ENCODE measurements at places on chromosomes 1 and 21.

DNA sequence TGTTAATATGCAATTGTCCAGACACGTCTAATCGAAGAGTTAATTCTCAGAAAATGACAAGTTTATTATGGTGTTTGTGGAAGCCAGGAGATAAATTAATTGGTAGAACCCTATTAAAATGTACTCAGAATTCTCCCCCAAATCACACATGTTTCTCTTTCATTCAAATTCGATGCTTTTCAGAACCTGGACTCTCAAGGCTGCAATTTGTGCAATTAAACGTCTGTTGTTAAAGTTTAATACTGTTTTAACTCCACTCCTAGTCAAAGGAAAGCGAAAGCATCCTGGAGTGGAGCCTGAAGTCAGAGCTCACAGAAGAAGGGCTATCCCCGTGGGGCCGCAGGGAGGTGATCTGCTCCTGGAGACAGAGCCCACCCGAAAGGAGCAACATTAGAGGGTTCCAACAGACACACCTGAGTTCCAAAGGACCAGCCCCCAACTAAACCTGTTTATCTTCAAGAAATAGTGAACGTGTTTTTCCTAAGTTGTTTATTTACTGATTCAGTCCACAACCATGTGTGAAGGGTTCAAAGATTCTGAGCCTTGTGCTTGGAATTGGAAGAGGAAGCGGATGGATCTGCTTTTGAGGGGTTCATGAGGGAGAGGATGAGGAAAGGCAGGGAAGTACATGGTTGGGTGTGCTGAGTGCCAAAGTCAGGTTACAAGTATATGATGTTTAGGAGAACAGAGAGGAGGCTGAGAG is 68.0 kb upstream of the AKT3 start:
- DNase-seq: no peak

DNA sequence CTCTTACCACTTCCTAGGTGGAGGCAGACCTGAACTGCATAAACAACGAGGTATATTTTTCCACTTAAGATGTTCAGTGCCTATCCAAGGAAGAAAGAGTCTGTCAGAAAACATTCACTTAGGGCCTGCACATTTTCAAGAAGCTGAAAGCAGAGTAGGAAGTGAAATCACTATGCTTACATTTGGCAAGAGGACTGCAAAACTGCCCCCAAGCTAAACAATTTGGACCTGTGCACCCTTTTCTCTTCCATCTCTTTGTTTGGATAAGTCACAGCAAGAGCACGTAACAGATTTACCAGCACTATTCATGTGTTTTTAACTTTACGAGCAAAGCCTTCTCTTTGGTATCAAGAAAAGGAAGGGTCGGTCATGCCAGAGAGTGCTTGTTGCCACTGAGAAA is 13.2 kb upstream of the BEND5 start:
- no peak for DNase-seq

- DNase-seq: no peak
Measured at GRCh38 chr1:24100945-24101737, 10.8 kb downstream of the MYOM3 start.

DNA sequence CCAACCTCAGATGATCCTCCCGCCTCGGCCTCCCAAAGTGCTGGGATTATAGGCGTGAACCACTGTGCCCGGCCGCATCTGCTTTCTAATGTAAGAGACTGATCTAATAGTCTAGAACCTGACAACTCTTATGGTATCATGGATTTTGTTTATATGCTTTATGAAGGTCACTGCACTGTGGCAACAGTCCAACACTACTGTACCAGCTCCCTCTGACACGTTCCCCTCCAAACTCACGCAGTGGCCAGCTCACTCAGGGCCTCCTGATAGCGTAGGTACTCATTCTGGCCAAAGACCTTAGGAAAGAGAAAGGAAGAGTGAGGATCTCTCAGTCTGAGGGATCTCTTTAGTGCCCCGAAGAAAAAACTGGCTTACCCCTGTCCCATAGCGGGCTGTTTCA is 6.0 kb upstream of the CFAP141 start:
- no peak for DNase-seq

DNA sequence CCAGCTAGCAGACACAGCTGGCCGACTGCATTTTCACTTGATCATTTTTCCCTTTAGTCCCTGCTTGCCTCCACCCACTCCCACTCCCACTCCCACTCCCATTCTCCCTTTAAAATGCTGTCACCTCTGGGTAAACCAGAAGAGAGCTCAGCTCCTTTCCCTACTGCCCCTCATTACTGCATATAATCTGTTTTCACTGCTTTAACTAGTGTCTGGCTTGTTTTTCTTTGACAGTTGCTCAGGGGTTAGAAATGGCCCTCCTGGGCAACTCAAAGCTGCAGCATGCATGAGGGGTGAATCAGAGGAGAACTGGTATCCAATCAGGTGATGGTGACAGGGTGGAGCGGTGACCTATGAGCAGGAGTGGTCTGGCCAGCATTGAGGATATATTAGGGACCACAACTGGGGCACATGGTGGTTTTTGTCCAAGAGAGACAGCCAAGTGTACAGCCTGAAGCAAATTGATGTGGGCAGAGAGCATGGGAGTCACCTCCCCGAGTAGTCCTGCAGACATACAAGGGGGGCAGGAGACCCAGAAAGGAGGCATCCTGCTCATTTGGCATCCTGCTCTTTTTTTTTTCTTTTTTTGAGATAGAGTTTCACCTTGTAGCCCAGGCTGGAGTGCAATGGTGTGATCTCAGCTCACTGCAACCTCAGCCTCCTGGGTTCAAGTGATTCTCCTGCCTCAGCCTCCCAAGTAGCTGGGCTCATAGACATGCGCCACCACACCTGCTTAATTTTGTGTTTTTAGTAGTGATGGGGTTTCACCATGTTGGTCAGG is 42.6 kb upstream of the SRSF10 start:
- DNase-seq: no peak

GRCh38 chr1:61506236-61506635 is 218.7 kb downstream of the TM2D1 start:
- DNase-seq: no peak

DNA sequence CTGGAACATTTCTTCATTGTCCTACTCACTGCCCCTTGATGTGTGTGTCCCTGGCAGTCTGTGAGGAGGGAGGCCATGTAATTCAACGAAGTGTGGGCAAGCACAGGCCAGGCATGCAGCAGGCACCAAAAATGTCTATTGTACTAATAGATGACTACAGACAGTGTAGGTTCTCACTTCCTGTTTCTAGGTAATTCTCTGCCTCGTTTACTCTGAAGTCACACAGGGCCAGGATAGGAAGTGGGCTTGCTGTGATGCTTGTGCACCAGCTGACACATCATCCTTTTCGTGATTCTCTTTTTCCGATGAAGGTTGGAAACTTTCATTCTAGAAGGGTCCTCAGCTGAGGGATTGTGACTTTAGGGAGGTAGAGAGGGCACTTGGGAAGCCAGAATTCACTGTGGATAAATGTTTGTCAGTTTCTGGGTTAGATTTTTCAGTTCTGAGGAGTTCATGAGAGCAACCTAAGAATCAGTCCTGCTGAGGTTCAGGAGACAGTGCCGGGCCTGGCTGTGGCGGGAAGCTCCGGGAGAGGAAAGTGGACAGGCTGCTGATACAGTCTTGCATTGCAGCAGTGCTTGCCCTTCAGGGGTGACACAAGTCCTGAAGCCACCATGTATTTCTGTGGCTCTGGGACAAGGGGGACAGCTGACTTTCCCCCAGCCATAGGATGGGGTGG is 4.3 kb upstream of the CSF1 start:
- no peak for DNase-seq

GRCh38 chr1:4083231-4084047 is 183.4 kb upstream of the C1orf174 start:
- no peak for DNase-seq

GRCh38 chr1:109997867-109998229 is 13.3 kb downstream of the AHCYL1 start:
- DNase-seq: no peak

GRCh38 chr1:10615332-10615731 is 140.6 kb downstream of the PEX14 start:
- DNase-seq: no peak

All from CMK (cell line).